ENCODE measurements at places on chromosomes 13 and 19. TPM values are rescaled to one million over a fixed set of nuclear protein-coding genes. Genes with fewer than 3 reads are reported as not detected.

- H3K27me3 ChIP-seq = no peaks in the 10 kb centered on the region
- no peaks in the 10 kb centered on the region for H3K4me1 ChIP-seq
- no peak overlapping the region for H3K27ac ChIP-seq
Measured at GRCh38 chr19:39372941-39373340, 18.0 kb downstream of the PAF1 start.

- peak; percentile 22 for DNase-seq
- H3K27me3 ChIP-seq = no peaks in the 10 kb centered on the region
- H3K27ac ChIP-seq = peak overlapping the region; percentile 85
- no peaks in the 10 kb centered on the region for H3K36me3 ChIP-seq
- H3K4me3 ChIP-seq = peak overlapping the region; percentile 57
- no peaks in the 10 kb centered on the region for H3K4me1 ChIP-seq
Measured at GRCh38 chr19:11535792-11536595, 2.7 kb upstream of the CNN1 start.

DNA sequence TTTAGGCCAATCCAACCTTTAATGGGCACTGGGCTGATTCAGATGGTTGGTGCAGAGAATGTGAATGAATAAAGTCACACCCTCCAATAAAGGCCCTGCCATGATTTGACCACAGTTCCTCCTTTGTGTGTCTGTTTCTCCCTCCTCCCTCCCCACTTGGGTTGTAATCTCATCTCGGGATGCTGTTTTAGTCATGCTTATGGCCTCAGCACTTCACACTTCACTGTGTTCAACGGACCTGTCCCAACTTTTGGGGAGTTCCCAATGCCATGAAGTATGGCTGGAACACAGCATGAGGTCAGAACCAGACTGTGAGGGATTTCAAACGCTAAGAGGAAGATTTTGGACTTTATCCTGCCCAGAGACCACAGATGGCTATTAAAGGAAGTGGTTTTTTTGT is 5.6 kb upstream of the RAB8A start:
- H3K4me1 ChIP-seq = no peaks in the 10 kb centered on the region
- H3K27ac ChIP-seq = no peak overlapping the region
- H3K4me3 ChIP-seq = no peak overlapping the region
- no peaks in the 10 kb centered on the region for H3K27me3 ChIP-seq
- DNase-seq = peak; percentile 36

DNA sequence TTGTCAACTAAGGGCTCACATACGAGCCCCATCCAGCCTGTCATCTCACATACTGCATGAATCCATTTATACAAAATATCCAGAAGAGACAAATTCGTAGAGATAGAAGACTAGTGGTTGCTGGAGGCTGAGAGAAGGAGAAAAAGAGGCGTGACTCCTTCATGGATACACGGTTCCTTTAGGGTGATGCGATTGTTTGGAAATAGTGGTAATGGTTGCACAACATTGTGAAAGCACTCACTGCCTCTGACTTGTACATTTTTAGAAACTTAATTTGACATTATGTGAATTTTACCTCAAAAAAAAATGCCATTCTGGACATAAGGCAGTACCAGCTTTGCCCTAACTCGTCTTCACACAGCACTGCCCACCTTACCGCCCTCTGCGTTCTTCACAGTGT is 27.3 kb downstream of the IGFL1 start:
- no peak overlapping the region for H3K27ac ChIP-seq
- DNase-seq = no peak
- no peaks in the 10 kb centered on the region for H3K27me3 ChIP-seq
- H3K36me3 ChIP-seq = no peaks in the 10 kb centered on the region
- no peaks in the 10 kb centered on the region for H3K4me1 ChIP-seq
- H3K4me3 ChIP-seq = no peak overlapping the region

Gene KCNN4
- total RNA-seq = 29.7 TPM

DNA sequence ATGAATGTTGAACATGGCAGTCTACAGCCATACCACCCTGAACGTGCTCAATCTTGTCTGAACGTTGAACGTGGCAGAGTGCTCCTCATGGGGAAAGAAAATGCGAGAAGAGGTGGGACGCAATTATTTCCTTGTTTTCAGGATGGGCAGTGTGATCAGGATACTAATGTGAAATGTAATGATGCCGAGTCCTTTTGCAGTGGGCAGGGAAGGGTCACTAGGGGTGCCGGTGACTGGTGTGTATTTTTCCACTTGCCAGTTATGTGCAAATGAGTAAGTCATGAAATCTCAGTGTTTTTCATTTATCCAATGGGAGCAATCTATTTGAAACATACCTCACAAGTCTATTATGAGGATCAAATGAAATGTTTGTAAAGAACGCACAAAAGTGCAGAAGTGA is 84.8 kb downstream of the LNX2 start:
- H3K36me3 ChIP-seq = no peaks in the 10 kb centered on the region
- H3K27ac ChIP-seq = no peak overlapping the region
- no peaks in the 10 kb centered on the region for H3K27me3 ChIP-seq
- no peak overlapping the region for H3K4me3 ChIP-seq

Gene ATP1A3
- 4.9 TPM for total RNA-seq

DNA sequence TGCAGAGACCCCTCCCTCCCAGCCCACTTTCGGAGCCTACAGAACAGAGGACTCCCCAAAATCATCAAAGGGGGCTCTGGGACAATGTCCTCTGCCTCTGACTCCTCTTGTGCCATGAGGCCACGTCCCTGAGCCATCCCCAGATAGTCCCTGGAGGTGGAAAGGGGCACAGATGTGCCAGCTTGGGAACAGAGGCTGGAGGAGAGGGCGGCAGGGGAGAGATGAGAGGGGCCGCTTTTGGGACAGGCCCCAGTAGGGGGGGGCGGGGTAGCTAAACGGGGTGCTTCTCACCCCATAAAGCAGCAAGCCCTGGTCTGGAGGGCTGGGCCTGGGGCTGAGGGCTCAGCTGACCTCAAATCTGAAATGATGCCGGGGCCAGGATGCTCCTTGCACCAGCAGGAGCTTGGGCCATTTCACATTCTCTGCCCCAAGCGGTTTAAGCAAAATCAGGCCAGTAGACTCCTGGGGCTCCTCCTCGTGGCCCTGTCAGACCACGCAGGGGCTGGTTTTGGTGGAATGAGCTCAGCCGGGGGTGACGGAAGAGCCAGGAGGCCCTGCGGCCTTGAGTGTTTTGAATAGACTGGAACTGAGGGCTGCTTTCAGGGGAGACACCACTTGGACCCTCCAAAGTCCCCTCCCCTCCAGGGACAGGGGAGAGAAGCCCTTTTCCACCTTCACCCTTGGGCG is 27.1 kb downstream of the ONECUT3 start:
- H3K27me3 ChIP-seq = no peaks in the 10 kb centered on the region
- no peak overlapping the region for H3K27ac ChIP-seq
- peaks cover 18% of the 10 kb centered on the region for H3K4me1 ChIP-seq
- DNase-seq = no peak
- H3K36me3 ChIP-seq = no peaks in the 10 kb centered on the region
- no peak overlapping the region for H3K4me3 ChIP-seq

GRCh38 chr13:61695147-61695546 is 279.5 kb upstream of the PCDH20 start:
- DNase-seq = no peak
- no peaks in the 10 kb centered on the region for H3K4me1 ChIP-seq
- no peak overlapping the region for H3K27ac ChIP-seq
- H3K36me3 ChIP-seq = no peaks in the 10 kb centered on the region

Gene DMKN
- 5.6 TPM for total RNA-seq

GRCh38 chr19:40586611-40587010 is 9.9 kb downstream of the SHKBP1 start:
- H3K36me3 ChIP-seq = no peaks in the 10 kb centered on the region
- H3K4me1 ChIP-seq = no peaks in the 10 kb centered on the region
- H3K4me3 ChIP-seq = no peak overlapping the region
- no peaks in the 10 kb centered on the region for H3K27me3 ChIP-seq

DNA sequence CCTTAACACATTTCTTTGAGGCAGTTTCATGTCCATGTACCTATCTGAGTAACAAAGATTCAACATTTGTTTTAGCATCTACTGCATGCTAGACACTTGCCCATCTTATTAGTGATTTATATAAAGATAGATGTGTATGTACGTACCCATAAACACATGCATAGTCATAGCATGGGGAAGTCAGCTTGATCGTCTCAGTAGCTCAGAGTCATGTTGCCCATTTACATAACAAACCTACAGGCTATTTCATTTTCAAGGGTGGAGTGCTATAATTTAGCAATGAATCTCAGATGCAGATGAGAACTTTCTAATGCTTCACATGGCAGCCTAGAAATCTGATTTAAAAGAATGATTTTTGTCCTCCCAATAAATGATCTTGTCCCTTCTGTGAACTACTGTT is 23.5 kb downstream of the FLT1 start:
- H3K36me3 ChIP-seq = no peaks in the 10 kb centered on the region
- DNase-seq = no peak
- no peaks in the 10 kb centered on the region for H3K27me3 ChIP-seq
- H3K27ac ChIP-seq = no peak overlapping the region
- H3K4me1 ChIP-seq = no peaks in the 10 kb centered on the region

DNA sequence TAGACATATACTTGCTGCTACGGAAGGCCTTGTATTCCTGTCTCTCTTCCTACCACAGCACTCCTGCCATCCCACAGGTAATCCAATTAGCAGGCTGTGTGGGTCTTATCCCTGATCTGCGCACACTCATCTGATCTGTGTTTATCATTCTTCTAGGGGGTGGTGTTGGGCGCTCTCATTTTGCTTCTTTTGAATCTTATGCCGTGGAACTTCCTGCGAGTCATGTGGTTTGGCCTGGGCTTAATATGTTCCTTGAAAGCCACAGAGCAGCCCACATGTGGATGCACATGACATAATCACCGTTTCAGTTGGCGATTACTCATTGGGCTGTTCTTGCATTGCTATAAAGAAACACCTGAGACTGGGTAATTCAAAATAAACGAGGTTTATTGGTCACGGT is 7.5 kb downstream of the RASA3 start:
- no peaks in the 10 kb centered on the region for H3K36me3 ChIP-seq
- H3K27me3 ChIP-seq = no peaks in the 10 kb centered on the region
- no peak for DNase-seq
- H3K27ac ChIP-seq = peak overlapping the region; percentile 98
- peaks cover 73% of the 10 kb centered on the region for H3K4me1 ChIP-seq
- peak overlapping the region; percentile 43 for H3K4me3 ChIP-seq
